Stimulated activated CD8-positive, alpha-beta memory T cell treated with anti-CD3 and anti-CD28 coated beads, Interleukin-4, amount 100 ng/mL, for 48 hours (primary cell): ENCODE measurements at places on chromosomes 12 and 14.

- no peak for DNase-seq
Measured at GRCh38 chr12:5715021-5715420, 230.0 kb downstream of the ANO2 start.

- no peak for DNase-seq
Measured at GRCh38 chr12:117216686-117217085, 26.4 kb upstream of the FBXO21 start.

DNA sequence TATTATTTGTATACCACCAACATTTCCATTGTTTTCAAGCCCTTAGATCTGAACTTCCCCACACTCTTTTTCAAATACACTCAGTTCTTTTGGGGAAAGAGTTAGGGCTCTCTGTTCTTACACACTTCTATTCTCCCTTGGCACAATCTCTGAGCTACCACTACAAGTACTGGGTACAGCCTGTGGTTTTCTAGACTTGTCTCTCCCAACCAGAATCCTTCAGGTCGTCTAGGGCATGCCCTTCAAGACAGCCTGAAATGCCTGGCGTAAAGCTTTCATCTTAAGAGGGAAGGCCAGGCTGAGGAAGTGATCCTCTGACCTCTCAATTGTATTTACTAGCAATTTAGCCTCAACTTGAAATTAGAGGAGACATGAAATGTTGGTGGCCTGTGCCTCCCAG, 1442.0 kb downstream of the AACS start:
- no peak for DNase-seq

DNA sequence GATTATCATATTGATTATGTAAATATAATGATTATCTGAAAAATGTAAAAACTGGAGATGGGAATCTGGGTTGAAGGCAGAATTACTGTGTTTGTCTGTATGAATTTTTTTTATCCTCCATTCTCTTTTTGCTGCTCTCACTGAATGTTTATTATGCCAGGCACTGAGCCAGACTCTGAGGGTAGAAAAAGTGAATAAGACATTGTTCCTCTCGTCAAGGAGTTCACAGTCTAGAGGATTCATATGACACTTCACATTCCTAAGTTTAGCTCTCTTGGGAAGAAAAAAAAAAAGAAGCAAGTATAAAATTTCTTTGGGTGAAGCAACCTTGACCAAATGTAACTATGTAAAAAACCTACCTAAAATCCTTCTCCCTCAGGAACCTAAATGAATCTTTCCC, 120.9 kb upstream of the LMO3 start:
- no peak for DNase-seq
